ENCODE measurements at places on chromosomes 11 and 22. TPM values are rescaled to one million over a fixed set of nuclear protein-coding genes. Genes with fewer than 3 reads are reported as not detected.

The OR10G7 gene
- total RNA-seq: not detected

The SHANK2 gene
- total RNA-seq: 0.37 TPM

The GGTLC2 gene
- not detected for total RNA-seq

The CDC45 gene
- total RNA-seq: 12.4 TPM

The OR4A16 gene
- not detected for total RNA-seq

The SBF2 gene
- 49.9 TPM for total RNA-seq

The KRTAP5-4 gene
- total RNA-seq: not detected

The MPPED2 gene
- total RNA-seq: 0.85 TPM

The CNTN5 gene
- total RNA-seq: not detected

The TRAF6 gene
- 13.6 TPM for total RNA-seq

The MISFA gene
- 1.0 TPM for total RNA-seq

The NCAM1 gene
- 2.2 TPM for total RNA-seq

The SYNGR1 gene
- total RNA-seq: 1.0 TPM

The KIAA0930 gene
- 81.8 TPM for total RNA-seq
